ENCODE measurements at places on chromosomes 2 and 18.

DNA sequence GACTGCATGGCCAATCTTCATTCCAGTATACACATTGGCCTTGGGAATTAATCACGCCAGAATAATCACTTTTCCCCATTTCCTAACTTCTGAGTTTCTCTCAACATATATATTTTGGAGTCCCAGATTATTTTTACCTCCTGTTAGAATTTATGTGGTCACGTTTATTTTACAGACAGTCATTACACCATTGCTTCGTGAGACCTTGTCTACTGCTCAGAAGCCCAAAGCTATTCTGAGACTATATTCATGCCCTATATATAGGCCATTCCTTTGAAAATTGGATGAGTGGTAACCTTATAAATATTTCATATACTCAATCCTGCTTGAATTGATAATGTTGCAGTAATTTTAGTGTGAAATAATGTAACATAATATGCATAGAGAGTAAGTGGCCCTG lies 610.0 kb upstream of the CDH2 start:
- no peak for DNase-seq

GRCh38 chr18:2143636-2144035 lies 427.7 kb downstream of the METTL4 start:
- no peak for DNase-seq

- no peak for DNase-seq
Observed at GRCh38 chr18:58017267-58017666, 26.8 kb upstream of the NEDD4L start.

GRCh38 chr2:20585359-20585709 lies 65.6 kb downstream of the HS1BP3 start:
- DNase-seq: no peak

DNA sequence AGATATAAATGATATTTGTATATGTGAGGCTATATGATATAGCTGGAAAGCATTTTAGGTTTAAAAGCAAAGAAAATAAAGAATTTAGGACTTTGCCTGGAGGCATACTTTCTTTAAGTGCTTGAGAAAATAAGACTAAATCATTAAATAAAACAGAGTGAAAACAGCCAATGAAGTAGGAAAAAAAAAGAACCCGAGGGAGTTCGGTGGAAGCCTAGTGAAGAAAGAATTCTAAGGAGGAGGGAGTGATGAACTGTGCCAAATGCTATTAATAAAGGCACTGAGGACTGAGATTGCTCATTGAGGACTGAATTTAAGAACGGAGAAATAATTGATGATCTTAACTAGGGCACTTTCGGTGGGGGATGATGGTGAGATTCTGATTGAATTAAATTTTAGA lies 573.5 kb downstream of the DSC3 start:
- DNase-seq: no peak

DNA sequence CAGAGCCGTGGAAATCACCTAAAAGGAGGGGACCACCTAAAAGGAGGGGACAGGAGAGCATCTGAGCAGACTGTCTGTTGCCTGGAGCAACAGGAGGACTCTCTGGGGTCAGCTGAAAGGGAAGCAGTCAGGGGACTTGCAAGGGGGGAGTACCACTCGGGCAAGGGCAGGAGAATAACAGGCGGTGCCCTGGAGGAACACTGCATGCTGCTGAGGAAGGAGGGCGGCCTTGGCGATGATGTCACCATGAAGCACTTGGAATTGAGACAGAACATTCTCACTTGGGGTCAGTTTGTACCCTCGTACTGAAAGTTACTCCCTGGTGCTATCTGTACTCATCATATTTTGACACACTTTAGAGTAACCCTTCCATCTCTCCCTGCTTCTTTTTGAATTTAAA lies 18.4 kb downstream of the SIX3 start:
- no peak for DNase-seq

DNA sequence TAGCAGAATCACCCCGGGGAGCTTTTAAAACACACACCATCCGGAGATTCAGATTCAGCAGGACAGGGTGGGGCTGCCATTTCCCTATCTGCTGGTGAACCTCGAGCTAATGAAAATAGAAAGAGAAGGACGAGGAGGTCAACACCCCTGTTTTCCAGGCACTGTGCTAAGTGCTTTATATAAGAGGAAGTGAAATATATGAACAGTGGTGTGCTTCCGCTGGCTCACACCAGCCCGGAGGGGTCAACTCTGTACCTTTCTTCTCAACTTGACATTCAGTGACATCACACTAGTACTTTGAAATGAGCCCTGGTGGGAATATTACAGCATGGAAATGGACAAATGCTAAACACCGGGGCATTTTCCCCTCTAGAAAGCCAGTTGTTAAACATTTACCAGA lies 108.3 kb upstream of the LTBP1 start:
- no peak for DNase-seq

DNA sequence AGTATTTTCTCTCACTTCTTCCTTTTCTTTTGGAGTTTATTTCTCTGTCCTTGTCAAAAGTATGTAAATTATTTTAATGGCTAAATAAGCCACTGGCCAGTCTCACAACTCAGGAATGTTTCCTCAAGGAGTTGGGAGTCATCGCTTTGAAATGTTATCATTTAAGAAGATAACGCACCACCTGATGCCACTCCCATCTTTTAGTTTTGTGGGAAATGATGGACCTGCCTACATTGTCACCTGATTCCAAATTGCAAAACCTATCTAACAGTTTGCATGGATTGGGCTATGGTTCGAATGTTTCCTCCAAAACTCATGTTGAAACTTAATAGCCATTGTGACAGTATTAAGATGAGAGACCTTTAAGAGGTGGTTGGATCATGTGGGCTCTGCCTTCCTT lies 32.4 kb upstream of the PPM1B start:
- no peak for DNase-seq

GRCh38 chr2:85251070-85251616 lies 76.6 kb downstream of the TGOLN2 start:
- no peak for DNase-seq

DNA sequence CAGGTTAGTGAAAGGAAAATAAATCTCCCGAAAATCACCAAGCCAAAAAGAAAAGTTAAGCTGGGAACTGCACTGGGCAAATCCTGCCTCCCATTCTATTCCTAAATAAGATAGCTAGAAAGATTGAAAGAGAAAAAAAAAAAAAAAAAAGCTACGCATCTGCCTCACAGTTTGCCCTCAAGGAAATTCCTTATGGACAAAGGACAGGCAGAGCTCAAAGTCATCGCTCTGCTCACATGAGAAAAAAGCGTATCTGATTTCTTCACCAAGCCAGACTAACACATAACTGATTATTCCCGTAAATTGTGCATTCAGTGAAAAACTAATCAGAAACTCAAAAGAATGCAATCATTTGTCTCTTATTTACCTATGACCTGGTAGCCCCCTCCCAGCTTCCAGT lies 50.0 kb downstream of the PUM2 start:
- no peak for DNase-seq

DNA sequence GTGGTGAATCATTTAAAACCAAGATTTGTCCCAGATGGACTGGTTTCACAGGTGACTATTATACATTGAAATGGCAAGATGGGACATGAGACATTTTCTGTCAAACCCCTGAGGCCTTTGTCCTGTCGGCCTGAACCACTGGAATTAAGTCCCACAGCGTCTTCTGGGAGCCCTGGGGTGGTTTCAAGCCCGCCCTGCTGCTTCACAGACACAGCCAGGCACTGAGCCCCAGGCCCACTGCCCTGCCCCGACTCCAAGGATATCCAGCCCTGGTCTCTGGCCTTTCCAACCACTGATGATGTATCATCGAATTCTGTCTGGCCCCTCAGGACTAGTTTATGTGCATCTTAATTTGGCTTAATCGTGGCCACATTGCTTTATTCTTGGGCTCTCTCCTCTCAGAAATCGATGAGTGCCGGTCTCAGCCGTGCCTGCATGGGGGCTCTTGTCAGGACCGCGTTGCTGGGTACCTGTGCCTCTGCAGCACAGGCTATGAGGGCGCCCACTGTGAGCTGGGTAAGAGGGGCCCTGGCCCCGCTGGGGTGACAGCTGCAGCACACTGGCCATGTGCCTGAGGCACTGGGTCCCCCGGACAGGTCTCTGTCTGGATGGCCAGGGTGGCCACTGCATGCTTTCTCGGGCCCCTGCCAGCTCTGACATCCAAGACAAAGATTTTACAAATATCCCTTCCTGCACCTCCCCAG lies 39.5 kb downstream of the MTERF4 start:
- DNase-seq: no peak

Measured in activated T-helper 1 cell treated with anti-CD3 and anti-CD28 coated beads, Interleukin-2, amount 50 U/mL, for 16 hours (primary cell).